ENCODE measurements at places on chromosomes 16 and 17. TPM values are rescaled to one million over a fixed set of nuclear protein-coding genes. Genes with fewer than 3 reads are reported as not detected.

DNA sequence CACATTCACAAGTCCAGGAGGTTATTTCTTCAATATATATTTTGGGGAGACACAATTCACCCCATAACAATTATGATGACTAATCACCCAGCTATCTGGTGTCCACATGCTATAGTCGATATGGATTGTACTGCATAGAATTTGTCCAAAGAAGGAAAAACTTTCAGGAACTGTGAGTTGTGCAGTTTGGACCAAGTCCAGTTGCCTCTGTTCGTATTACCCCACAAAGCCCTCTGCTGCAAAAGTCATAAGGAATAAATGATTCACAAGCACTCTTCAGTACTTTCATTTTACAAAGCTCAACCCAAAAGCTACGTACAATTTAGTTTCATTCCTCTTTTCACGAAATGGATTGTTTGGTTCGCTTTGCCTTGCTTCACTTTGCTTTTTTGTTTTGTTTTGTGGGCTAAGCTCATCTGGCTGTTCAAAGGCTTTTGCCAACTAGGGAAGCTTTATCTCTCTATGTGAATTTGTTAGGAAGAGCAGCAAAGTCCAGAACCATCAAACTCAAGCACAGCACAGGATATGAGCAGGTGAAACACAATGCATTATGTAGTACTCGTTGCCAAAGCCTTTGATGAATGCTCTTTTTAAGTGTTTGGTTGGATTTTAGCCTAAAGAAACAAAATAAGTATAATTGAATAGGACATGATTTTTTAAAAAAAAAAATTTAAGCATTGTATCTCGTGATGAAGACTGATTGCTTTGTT is 98.6 kb downstream of the ZNF18 start:
- no peak for DNase-seq

DNA sequence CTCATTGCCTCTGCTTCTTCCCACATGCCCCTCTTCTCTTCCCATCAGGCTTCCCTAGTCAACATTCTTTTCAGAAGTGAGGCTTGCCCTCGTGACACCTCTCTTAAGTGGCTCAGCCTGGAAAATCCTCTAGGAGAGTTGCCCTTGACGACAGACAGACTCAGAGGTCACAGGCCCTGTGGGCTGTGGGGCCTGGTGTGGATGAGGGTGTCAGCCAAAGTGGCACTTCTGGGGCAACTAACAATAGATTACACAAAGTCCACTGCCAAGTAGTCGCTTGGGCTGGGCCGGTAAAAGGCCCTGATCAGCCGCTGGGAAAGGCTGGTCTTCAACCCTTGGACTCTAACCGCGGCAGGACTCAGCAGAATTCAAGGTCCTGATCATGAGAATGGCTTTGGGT is 33.7 kb upstream of the METTL16 start:
- DNase-seq: no peak

DNA sequence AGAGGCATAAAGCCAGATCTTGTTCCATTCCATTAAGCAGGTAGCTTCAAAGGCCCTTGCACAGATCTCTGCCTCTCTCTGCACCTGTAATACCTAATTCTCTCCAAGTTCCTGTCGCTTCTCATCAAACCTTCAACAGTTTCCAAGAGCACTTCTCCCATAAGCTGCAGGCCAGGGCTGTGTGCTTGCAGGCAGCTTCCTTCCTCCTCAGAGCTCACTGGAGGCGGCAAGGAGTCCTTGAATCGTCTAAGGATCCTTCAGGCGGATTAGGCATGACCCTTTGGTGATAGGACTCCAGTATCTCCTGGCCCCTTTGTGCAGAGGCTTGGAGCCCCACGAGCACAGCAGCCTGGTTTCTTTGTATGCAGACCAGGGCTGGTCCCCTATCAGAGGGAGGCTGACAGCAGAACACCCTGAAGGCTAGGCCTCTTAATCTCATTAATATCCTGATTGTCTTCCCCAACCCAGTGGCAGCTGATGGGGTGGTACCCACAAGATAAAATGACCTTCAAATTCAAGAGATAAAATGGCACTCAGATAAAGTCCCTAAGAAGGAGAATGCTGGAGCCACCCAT is 19.8 kb downstream of the HNF1B start:
- DNase-seq: no peak

DNA sequence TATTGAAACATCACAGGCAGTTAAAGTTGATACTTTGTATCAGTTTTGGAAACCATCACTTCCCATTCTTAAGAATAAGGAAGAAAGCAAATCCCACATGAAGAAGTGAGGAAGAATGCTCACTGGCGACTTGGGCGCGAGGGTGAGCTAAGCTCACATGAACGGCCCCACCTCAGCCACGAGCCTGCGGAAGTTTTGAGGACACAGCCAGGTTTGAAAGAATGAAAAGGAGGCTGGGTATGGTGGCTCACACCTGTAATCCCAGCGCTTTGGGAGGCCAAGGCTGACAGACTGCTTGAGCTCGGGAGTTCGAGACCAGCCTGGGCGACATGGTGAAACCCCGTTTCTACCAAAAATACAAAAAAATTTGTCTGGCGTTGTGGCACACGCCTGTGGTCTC is 110.3 kb upstream of the CHMP6 start:
- DNase-seq: no peak

BCAS3 gene
- 38.1 TPM for total RNA-seq

Data from endothelial cell (in vitro differentiated cells).